ENCODE measurements at places on chromosomes 5 and 9. TPM values are rescaled to one million over a fixed set of nuclear protein-coding genes. Genes with fewer than 3 reads are reported as not detected.
A peak's percentile ranks its signal among the peaks of the same experiment; 100 is the strongest.

- DNase-seq: no peak
Measured at GRCh38 chr9:121612511-121612998, 38.9 kb upstream of the DAB2IP start.

DNA sequence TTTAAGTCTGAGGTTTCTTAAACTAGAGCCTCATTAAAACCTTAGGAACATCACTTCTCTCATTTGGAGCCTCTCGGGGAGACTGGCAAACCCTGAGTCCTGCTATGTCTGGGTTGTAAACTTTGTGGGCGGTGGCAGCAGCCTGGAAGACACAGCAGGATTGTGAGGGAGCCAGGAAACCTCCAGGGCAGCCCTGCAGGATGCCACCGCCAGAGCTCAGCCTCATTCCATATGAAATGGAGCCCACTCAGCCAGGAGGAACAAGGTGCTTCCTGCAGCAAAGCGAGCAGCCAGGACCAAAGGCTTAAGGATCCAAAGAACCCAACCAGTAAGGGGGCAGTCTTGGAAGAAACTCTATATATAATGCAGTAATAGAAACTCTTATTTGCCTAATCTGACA lies 37.9 kb upstream of the IDNK start:
- DNase-seq: no peak

- peak; percentile 86 for DNase-seq
Measured at GRCh38 chr5:53430618-53431252, 49.7 kb upstream of the FST start.

DNA sequence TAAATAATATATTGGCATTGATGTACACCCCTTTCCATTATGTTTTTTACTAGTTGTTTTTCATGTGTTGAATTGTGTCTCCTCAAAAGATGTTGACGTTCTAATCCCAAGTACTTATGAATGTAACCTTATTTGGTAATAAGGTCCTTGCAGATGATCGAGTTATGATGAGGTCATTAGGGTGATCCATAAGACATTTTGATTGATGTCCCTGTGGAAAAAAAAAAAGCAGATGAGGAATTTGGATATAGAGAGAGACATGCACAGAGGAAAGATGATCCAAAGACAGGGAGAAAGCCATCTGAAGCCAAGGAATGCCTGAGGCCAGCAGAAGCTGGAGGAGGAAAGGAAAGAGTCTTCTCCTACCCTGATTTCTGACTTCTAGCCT lies 632.7 kb downstream of the TLR4 start:
- no peak for DNase-seq

GRCh38 chr9:105193560-105193959 lies 50.9 kb upstream of the SLC44A1 start:
- DNase-seq: no peak

- DNase-seq: peak; percentile 85
Measured at GRCh38 chr5:126780165-126780827, 3.4 kb downstream of the LMNB1 start.

Gene F2RL2
- total RNA-seq: 18.6 TPM

Gene PAEP
- not detected for total RNA-seq

Gene S1PR3
- 12.8 TPM for total RNA-seq

Gene CCIN
- total RNA-seq: 2.6 TPM

Gene NOXA1
- total RNA-seq: 0.36 TPM
